ENCODE measurements at places on chromosomes 7 and 10. TPM values are rescaled to one million over a fixed set of nuclear protein-coding genes. Genes with fewer than 3 reads are reported as not detected.
A peak's percentile ranks its signal among the peaks of the same experiment; 100 is the strongest.

DNA sequence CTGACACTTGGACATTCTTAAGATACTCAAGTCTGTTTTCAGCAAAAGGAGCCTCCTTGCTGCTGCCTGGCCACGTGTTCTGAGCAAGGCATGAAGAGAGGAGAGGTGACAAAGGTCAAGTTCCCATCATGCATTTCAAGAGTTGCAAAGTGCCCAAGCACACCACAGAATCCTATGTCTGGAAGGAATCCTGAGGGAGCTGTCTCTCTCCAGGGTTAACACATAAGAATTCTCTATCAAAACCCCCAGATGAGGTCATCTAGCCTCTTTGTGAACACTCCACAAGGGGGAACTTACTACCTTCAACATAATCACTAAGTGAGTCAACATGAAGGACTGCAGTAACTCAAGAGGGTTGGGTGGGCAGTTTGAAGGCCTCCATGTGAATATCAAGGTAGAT lies 155.5 kb downstream of the RNF216 start:
- DNase-seq: peak; percentile 35

- DNase-seq: no peak
Measured at GRCh38 chr7:109101332-109101731, 531.7 kb downstream of the DNAJB9 start.

SDK1 gene
- 1.6 TPM for polyA plus RNA-seq

GRCh38 chr7:75931680-75932079 lies 16.7 kb downstream of the POR start:
- no peak for DNase-seq

OR13A1 gene
- not detected for polyA plus RNA-seq

DNA sequence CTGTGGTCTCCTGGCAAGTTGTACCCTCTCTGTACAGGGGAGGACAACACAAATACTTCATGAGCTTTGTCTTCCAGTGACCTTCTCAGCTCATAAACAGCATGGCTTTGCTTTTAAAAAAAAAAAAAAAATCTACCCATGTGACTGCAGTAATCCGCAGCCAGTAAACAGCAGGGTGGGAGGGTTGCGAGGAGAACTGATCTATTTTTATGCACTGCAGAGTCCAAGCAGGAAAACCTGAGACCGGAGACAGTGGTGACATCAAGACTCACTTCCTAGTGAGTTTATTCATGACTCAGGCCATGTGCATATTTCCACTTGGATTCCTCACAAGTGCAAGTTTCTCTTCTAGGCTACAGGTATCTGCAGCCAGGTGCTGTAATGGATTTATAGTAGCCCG lies 127.9 kb downstream of the NRF1 start:
- peak; percentile 54 for DNase-seq

UCMA gene
- not detected for polyA plus RNA-seq

DNA sequence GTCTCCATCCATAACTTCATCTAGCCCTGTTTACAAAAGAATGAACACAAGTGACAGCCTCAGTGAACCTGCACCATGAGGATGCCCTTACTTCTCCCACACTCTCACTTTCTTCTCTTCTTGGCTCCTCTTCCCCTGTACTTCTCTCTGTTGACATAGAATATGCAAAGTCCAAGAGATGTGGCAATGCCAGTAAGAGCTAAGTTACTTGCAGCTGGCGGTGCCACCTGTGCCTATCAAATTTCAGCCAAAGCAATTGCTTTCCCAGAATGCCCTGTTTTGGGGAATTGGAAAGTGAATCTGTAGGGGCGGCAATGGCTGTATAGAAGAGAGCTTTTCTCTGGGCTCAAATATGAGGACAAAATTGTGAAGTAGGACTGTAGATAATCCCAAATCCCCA lies 557.8 kb downstream of the AUTS2 start:
- no peak for DNase-seq

KCP gene
- polyA plus RNA-seq: not detected

FANK1 gene
- polyA plus RNA-seq: 2.0 TPM

GRCh38 chr7:76066716-76067503 lies 19.0 kb downstream of the MDH2 start:
- DNase-seq: no peak

GRCh38 chr10:62136931-62137330 lies 131.7 kb downstream of the RTKN2 start:
- no peak for DNase-seq

DNA sequence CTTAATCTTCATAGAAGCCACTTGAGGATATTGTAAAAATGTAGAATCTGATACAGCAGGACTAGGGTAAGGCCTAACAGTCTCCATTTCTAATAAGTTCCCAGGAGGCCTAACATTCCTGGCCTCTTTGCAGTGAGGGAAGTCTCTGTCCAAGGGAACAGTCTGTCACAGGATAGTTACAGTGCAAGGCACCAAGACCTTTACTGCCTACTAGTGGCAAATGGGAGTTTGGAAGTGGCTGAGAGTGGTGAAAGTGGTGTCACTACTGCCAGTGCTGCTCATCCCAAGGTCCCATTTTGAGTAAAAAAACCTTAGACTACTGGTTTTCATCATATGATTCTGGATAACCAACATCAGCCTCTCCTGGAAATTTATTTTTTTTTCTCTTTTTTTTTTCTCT lies 619.5 kb upstream of the SEMA3D start:
- DNase-seq: no peak
